ENCODE measurements at places on chromosomes 11 and 22.

GRCh38 chr22:25395468-25395867 lies 169.0 kb upstream of the GRK3 start:
- DNase-seq, result no peak

DNA sequence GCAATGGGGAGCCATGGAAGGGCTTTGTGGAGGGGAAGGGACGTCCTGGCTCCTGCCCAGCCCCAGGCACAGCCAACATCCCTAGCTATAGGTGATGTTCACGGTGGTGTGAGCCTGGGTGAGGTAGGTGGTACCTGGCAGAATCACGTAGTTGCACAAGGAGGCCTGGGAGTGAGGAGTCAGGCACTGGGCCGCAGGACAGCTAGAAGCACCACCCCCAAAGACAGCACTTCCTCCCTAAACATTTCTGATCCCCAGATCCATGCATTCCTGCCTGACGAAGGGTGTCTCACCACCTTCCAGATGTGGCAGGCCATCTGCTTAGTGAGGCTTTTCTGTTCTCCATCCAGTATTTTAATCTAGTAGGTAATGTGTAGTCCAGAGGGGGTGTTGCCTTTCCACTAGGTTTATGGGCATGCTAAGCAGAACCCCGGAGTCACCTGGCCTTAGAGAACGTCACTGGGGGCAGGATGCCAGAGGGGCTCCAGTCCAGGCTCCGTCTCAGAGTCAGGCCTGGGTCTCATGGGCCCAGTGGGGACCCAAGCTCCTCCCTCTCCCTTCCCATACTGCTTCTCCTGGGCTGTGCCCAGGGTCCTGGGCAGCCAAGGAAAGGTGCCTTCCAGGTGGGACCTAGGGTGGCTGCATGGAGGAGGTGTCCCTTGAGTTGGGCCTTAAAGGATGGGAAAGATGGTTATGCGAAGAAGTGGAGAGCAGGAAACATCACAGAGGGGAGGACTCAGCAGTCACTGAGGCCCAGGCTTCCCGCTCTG lies 56.2 kb downstream of the OTOG start:
- DNase-seq, result no peak

DNA sequence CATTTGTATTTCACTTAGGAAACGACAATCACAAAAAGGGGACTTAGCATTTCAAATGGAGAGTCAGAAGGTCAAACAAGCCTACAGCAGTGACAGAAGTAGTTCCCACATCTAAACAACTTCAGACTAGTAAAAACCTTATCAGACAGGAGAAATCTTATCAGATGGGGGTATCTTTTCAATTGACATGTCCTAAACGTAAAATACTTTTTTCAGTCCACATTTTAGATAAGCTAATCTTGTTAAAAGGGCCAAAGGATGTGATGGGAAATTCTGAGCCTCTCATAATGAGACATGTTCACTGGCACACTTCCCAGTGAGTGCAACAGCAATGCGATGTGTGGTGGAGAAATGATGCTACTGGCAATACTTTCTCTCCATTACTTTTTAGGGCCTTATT lies 2.4 kb downstream of the MAPK1 start:
- DNase-seq, result no peak

GRCh38 chr11:130599073-130599654 lies 150.7 kb downstream of the ADAMTS15 start:
- DNase-seq, result no peak

DNA sequence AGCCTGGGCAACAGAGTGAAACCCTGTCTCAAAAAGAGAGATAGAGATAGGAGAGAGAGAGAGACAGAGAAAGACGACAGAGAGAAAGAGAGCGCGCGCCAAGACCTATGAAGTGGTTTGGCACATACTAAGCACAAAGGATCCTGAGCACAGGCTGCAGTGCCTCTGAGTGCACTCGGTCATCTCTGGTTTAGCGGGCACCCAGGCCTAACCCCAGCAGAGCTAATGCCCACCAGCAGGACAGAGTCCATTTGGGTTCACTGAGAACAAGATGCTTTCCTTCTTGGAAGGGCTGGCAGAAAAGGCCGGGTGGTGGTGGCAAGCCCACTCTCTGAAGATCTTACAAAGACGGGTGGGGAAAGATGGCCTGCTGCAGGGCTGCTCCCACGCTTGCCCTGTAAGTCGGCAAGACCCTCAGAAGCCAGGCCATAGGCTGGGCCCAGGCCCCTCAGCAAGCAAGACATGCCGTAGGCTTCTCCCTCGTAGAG lies 3.3 kb downstream of the SCARF2 start:
- DNase-seq, result no peak

DNA sequence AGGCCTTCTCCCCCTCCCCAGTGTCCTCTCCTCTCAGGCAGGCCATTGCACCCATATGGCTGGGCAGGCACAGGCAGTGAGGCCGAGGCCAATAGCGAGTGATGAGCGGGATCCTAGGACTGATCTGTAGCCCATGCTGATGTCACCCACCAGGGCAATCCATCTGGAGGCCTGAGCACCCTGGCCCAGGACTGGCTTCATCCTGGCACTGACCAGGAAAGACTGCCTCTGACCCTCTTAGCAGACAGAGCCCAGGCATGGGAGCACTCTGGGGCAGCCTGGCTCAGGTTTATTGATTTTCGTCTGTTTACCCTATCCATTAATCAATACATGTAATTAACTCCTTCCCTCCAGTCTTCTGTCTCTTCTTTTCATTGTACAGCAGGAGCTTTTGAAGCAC lies 5.1 kb upstream of the TIRAP start:
- DNase-seq, result no peak

GRCh38 chr22:45870011-45870410 lies 107.0 kb downstream of the WNT7B start:
- DNase-seq, result no peak

DNA sequence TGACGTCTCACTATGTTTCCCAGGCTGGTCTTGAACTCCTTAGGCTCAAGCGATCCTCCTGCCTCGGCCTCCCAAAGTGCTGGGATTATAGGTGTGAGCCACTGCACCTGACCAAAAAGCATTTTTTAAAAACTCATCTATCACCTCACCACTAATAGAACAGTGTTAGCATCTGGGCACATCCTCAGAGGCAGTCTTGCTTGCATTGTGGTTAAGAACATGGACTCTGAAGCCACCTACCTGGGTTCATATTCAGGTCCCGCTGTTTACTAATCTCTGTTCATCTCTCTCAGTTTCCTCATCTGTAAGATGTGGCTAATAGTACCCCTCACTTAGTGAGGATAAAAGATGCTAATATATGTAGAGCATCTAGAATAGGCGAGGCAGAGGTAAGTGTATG lies 90.6 kb downstream of the PACS1 start:
- DNase-seq, result no peak

- DNase-seq, result no peak
Measured at GRCh38 chr11:75802913-75803820, 11.8 kb upstream of the UVRAG start.

- no peak for DNase-seq
Measured at GRCh38 chr22:28250036-28250695, 331.1 kb upstream of the PITPNB start.

- DNase-seq, result no peak
Measured at GRCh38 chr11:15793043-15793996, 563.0 kb downstream of the SOX6 start.

- no peak for DNase-seq
Measured at GRCh38 chr11:135019899-135020298, 607.9 kb upstream of the B3GAT1 start.

DNA sequence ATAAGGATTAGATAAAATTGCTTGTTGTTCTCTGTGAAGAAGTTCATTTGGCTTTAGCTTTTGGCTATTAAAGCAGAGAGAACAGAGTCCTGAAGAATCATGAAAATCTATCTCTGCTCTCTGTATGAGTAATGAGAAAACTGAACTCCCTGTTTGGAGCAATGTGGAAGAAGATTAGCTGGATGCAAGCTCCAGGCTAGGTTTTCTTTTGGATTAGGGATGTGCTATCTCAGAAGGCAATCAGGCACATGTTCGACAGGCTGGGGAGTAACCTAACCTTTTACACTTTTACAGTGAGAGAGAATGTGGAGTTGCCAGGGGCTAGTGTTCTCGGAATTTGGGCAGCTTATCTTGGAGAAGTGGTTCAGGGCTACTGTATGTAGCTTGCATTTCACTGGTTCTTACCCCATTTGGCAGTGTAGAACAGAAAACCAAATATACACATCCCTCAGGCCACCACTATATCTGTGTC lies 8.5 kb upstream of the SLN start:
- DNase-seq, result no peak
